CD14-positive monocyte (primary cell): ENCODE measurements at places on chromosomes 12 and 14.

DNA sequence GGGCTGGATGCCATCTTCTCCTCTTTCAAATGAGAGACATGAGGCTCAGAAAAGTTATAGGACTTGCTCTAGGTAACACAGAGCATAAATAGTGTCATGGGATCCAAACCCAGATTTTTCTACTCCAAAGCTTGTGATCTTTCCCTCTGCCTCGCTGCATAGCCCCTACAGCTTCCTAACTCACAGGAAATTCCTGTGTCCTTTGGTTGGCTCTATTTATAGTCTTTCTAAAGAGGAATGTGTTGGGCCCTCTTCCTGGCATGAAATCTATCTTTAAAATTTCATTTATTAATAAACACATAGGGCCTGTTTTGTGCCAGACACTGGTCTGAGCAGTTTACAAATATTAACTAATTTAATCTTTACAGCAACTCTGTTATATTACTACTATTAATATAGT, 9.8 kb upstream of the KCNA5 start:
- no peak for DNase-seq

- no peak for DNase-seq
These were observed 35.6 kb downstream of the SYNE3 start for GRCh38 chr14:95480887-95481226.

GRCh38 chr12:107027636-107028053, 40.7 kb upstream of the MTERF2 start:
- no peak for DNase-seq

DNA sequence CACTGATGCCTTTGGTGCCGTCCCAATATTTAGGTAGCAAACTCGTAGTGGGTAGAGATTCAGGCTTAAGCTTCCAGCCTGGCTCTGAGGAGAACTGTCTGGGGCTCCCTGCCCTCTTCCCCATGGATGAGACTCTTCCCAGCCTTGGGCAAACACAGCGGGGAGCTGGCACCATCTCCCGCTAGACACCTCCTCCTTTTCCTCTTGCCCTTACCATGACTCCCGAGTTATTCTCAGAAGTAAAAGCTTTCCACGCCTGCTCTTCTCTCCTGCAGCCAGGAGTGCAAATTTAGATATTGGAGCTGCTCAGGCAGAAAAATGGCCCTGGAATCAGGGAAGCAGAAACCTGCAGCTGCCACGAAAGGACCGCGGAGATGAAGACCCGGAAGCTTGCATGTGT, 45.6 kb upstream of the RBM19 start:
- no peak for DNase-seq

DNA sequence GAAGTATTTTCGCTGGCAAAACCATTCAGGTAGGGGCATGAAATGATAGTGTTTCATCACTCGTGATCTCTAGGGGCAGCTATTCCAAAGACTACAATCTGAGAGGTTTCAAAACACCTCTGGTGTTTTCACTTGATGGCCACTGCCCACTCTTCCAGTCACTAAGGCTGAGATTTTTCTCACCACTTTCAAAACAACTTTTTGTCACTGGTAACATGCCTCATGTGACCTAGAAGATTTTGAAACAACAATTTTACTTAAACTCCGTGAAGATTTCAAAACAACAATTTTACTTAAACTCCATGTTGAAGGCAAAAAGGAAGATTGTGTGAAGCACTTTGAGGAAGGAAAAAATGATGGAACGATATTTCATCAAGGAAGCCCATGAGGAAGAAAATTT, 1.2 kb upstream of the IRAK3 start:
- peak; percentile 88 for DNase-seq

DNA sequence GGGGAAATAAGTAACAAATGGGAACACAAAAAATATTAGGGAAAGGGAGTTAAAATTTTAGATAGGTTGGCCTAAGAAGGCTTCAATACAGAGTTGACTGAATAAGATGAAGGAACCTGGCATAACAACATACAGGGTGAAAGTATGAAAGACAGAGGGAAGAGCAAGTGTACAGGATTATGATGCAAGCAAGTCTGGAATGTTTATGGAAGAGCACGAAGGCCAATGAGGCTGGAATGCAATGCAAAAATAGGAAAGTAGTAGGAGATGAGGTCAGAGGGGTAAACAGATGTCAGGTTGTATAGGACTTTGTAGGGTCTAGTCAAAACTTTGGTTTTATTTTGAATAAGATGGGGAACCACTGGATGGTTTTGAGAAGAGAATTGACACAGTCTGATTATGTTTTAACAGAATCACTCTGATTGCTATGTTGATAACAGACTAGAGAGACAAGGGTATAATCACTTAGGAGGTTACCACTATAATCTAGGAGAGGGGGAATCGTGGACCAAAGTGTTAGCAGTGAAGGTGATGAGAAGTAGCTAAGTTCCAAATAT, 96.8 kb downstream of the OSBPL8 start:
- no peak for DNase-seq
